ENCODE measurements at places on chromosomes 2 and 18. TPM values are rescaled to one million over a fixed set of nuclear protein-coding genes. Genes with fewer than 3 reads are reported as not detected.

CCDC102B gene
- total RNA-seq: 66.1 TPM

ARL4C gene
- 12.1 TPM for total RNA-seq

MAPRE3 gene
- 19.9 TPM for total RNA-seq

SERPINB4 gene
- not detected for total RNA-seq

PJVK gene
- not detected for total RNA-seq
